Activated CD8-positive, alpha-beta T cell treated with anti-CD3 and anti-CD28 coated beads, Interleukin-2, amount 10 ng/mL, durations not matched to agents 7 days and 5 days (primary cell): ENCODE measurements at places on chromosomes 3 and 15. TPM values are rescaled to one million over a fixed set of nuclear protein-coding genes. Genes with fewer than 3 reads are reported as not detected.

DNA sequence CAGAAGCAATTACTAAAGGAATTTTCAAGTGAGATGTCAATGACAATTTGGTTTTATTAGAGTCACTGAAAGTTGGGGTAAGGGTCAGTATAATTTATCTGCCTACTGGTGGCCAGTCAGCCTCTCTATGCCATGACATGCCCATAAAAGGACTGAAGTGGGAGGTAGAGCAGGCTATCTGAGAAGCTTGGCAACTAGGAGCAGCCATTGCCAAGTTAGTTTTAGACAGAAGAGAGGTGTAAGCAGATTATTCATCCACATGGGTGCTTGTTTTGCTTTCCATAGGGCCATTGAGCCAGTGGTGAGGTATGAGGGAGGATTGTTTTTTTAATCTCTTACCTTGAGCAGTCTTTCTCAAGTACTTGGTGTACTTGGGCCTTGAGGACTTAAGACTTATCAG, 8.1 kb upstream of the RBP1 start:
- DNase-seq, result no peak

DNA sequence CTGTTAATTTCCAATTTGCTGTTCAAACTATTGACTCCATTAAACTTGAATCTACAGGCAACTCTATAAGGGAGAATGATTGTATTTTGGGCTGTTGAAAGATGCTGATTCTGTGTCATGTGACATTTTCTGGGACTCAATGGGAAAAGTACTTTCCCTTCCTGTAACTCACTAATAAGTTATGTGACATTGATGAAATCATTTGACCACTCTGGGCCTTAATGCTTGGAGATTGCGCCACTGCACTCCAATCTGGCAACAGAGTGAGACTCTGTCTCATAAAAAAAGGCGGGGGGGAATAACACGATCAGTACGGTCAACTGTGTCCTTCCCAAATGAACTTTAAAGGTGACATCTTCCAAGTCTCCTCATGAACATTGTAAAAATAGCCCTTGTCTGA, 215.2 kb upstream of the SGO1 start:
- no peak for DNase-seq

DNA sequence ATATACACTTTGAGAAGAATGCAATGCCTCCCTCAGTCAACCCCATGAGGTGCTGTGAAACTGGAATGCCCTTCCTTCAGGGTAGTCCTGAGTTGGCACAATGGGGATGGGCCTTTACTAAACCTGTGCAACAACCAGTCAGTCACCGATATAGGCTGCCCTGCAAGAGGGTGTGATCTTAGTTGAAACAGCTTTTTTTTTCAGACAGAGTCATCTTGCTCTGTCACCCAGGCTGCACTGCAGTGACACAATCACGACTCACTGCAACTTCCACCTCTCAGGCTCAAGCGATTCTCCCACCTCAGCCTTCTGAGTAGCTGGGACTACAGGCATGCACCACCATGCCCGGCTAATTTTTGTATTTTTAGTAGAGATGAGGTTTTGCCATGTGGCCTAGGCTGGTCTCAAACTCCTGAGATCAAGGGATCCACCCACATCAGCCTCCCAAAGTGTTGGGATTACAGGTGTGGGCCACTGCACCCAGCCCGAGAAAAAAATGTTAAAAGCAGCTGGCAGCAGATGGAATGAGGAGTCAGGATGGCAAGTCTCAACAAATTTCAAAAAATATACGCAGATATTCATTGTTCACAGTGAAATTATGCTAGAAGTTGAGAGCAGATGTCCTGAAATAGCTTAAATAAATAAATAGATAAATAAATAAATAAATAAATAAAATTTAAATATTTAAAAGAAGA, 31.8 kb downstream of the MYO5A start:
- no peak for DNase-seq

- DNase-seq, result no peak
These were observed 1.4 kb downstream of the CIAO2A start for GRCh38 chr15:64092075-64092820.

The ALPK3 gene
- 0.24 TPM for total RNA-seq

The MELTF gene
- 7.6 TPM for total RNA-seq

- DNase-seq, result no peak
These were observed 12.7 kb downstream of the CFAP44 start for GRCh38 chr3:113428581-113428980.

DNA sequence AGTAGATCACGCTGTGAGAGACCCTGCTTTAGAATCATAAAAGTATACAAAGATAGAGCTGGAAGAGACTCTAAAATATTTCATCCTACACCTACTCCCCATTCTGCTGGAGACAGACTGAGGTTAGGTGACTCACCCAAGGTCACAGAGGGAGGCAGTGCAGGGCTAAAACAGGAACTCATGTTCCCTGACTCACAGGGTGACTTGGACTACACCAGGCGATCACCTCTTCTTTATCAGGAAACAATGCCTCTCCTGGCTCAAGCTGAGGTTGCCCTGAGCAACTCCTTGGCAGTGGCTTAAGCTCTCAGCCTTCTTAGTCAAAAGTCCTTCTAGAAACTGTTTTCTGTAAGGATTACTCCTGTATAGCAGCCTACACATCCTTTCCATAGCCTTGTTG, 26.4 kb upstream of the TNFAIP8L3 start:
- no peak for DNase-seq

The RETNLB gene
- not detected for total RNA-seq
